Activated T-helper 2 cell treated with anti-CD3 and anti-CD28 coated beads, Interferon-gamma antibody, Interleukin-2, Interleukin-4, amounts not matched to agents 10 μg/mL and 5 μg/mL and 100 μg/mL, durations not matched to agents 14 hours and 24 hours and 36 hours (primary cell): ENCODE measurements at places on chromosomes 3 and 15. TPM values are rescaled to one million over a fixed set of nuclear protein-coding genes. Genes with fewer than 3 reads are reported as not detected.
A peak's percentile ranks its signal among the peaks of the same experiment; 100 is the strongest.

The TF gene
- total RNA-seq, result 0.11 and 0.25 TPM in 2 replicates

The PTX3 gene
- not detected in 2 replicates for total RNA-seq

The P2RY14 gene
- total RNA-seq, result 0.18 and 0.34 TPM in 2 replicates

GRCh38 chr3:46221938-46222337, 13.8 kb upstream of the CCR1 start:
- no peak for DNase-seq

GRCh38 chr3:151804267-151804666, 9.6 kb upstream of the AADAC start:
- DNase-seq, result no peak

- no peak for DNase-seq
Observed at GRCh38 chr15:57698243-57698642, 8.3 kb upstream of the POLR2M start.

The FANCD2OS gene
- total RNA-seq, result not detected in 2 replicates

DNA sequence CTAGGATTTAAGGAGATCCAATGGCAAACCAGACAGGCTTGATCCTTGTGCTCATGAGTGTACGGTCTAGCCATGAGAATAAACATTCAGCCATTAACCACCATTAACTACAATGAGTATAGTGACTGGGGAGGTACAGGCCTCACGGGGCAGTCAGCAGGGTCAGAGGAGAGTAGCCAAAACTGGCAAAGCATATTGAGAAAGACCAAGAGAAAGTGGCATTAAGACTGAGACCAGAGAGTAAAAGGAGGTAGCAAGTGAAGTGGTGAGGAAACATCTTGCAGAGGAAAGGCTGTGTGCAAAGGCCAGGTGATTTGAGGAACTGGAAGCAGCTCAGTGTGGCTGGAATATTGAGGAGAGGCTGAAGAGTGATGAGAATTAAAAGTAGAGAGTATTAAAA, 407.2 kb upstream of the LMCD1 start:
- no peak for DNase-seq

The SERINC4 gene
- 0.28 and 0.57 TPM in 2 replicates for total RNA-seq

- peak; percentile 32 for DNase-seq
Observed at GRCh38 chr3:46406788-46407611, at the start of the genes CCR5AS and CCRL2. Gene CCR5AS, minus strand, starts transcription at chr3:46407066. Gene CCRL2, plus strand, starts transcription at chr3:46407259. Its CDS starts 821 bp downstream, at chr3:46408080.

- no peak for DNase-seq
Observed at GRCh38 chr15:88606070-88606794, 14.9 kb upstream of the AEN start.

The MESP2 gene
- total RNA-seq, result 0.39 and 0.41 TPM in 2 replicates

The TERC gene
- 7.0 and 9.8 TPM in 2 replicates for total RNA-seq

- no peak for DNase-seq
Observed at GRCh38 chr3:115681736-115682135, 58.4 kb downstream of the GAP43 start.
